ENCODE measurements at places on chromosomes 16 and 17.
A peak's percentile ranks its signal among the peaks of the same experiment; 100 is the strongest.

DNA sequence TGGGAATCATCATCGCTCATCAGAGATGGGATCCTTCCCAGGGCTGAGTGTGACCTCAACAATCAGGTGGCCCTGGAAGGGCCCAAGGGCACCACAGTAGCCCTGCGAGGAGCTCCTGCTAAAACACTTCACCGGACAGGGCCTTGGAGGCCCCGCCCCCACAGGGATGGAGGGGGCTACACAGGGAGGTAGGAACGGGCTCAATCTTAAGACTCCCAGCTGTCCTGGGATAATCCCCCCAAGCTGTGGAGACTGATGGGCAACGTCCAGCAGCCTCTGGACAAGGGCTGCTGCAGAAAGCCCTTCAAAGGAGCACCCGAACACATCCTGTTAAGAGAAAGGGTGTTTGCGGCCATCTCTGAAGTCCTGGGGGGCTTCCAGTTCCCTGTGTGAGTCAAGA lies 60.4 kb downstream of the ZNF423 start:
- no peak for DNase-seq

GRCh38 chr17:2309338-2310154 lies 5.8 kb downstream of the SRR start:
- DNase-seq: no peak

DNA sequence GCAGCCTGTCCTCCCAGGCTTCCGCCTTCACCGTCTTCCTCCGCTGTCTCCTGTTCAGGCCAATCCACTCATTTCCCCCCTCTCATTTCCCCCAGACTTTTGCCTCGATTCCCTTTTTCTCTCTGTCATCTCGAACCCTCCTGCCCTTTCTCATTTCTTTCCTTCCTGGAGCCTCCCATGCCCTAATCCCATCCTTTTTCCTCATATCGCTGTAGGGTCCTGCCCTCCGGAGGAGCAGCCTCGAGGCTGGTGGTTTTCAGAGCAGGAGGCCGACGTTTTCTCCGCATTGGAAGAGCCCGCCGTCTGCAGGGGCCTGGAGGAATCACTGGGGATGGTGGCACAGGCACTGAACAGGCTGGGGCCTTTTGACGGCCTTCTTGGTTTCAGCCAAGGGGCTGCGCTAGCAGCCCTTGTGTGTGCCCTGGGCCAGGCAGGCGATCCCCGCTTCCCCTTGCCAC lies 597 bp downstream of the OVCA2 start:
- DNase-seq: no peak

GRCh38 chr17:77042476-77043231 lies 98.1 kb upstream of the SEC14L1 start:
- DNase-seq: no peak

DNA sequence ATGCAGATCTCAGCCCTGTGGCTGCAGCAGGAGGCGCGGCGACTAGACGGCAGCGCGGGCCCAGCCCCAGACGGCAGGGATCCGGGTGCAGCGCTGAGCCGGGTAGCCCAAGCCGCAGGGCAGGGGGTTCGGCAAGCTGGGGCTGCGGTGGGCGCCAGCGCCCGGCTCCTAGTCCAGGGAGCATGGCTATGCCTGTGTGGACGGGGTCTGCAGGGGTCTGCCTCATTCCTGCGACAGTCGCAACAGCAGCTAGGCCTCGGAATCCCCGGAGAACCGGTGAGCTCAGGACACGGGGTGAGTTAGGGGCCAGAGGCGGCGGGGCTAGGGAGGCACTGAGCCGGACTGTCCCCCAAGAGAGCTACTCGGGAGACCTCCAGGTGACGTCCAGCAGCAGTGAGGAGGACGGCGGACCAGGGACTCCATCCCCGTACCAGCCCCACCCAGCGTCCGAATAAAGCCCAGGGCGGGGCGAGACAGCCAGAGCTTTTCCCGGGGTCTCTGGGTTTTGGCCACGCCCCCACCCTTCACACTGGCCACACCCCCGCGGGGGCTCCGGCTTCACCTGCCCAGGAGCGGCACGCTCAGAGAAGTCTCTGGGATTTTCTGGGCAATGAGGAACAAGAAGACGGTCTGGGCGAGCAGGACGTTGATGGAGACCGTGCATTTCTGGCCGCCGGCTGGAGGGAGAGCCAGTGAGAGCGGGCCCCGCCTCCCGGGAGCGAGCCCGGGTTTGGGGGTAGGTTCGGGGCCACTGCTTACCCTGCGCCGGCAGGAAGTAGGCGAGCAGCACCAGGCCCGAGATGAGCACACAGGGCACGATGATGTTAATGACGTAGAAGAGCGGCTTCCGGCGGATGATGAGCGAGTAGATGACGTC lies 1.1 kb downstream of the C17orf107 start:
- peak; percentile 43 for DNase-seq

DNA sequence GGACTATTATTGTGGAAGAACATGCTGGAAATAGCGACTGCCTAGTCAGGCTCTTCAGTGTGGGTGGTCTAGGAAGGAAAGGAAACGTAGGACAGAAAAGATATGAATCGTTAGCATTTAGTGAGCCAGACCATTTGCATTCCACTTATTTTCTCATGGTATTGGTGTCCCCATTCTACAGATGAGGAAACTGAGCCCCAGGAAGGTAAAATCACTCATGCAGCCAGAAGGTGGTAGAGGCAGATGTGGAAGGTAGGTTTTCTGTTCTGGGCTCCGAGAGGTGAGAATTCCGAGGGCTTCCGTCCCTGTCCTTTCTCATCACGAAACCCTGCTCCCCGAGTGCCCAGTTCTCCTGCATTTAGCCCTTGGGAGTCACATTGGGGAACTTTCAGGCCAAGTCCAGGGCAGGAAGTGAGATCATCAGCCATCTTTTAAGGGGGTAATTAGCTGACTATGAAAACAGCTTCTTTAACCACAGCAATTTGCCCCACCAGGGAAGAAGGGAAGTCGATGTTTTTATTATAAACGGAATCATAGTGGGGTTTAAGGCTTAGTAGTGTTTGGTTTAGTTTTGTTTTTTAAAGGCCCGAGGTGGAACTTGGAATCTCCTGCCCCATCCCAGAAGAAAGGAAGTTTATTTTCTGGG lies 110.7 kb upstream of the IRX3 start:
- DNase-seq: no peak

- no peak for DNase-seq
These were observed 392.8 kb downstream of the KCNJ2 start for GRCh38 chr17:70562137-70562536.

- no peak for DNase-seq
These were observed 77.0 kb downstream of the ZNF778 start for GRCh38 chr16:89294486-89294885.

DNA sequence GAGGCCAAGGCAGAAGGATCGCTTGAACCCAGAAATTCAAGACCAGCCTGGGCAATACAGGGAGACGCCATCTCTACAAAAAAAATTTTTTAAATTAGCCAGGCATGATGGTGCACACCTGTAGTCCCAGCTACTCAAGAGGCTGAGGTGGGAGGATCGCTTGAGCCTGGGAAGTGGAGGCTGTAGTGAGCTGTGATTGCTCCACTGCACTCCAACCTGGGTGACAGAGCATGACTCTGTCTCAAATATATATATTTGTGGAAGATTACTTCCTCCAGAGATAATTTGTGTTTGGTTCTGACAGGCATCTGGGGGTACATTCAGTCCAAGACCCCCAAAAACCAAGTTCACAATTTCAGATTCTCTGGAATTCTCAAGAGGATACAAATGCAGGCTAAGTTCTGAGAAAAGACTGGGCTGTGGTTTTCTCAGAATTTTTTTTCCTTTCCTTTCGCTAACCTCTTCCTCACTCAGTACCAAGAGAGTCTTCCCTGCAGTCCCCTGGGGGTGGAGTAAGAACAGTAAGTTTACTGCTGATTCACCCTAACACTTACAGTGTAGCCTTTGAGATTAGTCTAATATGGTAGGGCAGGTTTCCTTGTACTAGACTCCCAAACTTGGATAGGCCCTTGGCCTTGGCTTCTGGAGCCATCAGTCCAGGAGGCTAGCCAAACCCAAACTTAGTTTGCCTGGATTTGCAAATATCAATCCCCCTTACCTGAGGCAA lies 15.1 kb downstream of the GSDMB start:
- DNase-seq: no peak

DNA sequence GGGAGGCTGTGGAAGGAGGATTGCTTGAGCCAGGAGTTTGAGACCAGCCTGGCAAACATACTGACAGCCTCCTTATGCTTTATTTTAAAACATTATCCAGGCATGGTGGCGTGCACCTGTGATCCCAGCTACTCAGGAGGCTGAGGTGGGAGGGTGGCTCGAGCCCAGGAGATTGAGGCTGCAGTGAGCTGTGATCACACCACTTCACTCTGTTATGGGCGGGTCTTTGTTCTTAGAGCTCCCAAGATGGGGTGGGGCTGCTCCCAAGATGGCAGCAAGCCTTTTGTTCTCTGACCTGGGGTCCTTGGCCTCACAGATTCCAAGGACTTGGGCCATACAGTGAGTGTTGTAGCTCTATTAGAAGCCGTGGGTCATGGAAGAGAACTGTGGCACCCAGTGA lies 26.1 kb upstream of the ST6GALNAC2 start:
- no peak for DNase-seq

DNA sequence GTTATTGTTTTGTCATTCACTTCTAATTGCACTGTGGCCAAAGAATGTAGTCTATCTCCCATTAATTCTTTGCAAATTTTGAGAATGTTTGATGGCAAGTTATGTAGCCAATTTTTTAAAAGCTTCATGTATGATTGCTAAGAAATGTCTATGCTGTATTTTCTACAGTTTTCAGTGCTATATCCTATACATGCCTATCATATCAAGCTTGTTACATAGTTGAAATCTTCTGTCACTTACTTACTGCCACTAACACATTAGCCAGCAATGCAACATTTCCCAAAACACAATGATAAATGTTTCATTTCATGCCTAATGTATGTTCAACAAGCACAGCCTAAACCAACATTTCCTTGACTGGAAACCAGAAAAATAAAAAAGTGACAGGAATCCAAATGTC lies 292.4 kb upstream of the AXIN2 start:
- no peak for DNase-seq

GRCh38 chr17:17056156-17056539 lies 13.9 kb downstream of the MPRIP start:
- DNase-seq: no peak

DNA sequence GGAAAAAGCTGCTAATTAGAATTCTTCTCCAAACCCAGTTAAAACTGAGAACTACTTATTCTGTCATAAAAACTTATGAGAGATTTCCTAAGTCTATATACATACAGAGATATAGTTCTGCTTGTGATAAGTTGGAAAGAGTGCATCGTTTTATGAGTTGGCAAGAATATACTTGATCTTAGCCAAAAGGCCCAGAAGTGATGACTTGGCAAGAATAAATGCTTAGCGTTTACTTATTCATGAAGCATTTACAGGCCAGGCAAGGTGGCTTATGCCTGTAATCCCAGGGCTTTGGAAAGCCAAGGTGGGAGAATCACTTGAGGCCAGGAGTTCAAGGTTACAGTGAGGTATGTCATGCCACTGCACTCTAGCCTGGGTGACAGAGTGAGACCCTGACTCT lies 81.7 kb downstream of the CYB561 start:
- DNase-seq: no peak

GRCh38 chr17:72642720-72643119 lies 449.8 kb downstream of the SLC39A11 start:
- no peak for DNase-seq

DNA sequence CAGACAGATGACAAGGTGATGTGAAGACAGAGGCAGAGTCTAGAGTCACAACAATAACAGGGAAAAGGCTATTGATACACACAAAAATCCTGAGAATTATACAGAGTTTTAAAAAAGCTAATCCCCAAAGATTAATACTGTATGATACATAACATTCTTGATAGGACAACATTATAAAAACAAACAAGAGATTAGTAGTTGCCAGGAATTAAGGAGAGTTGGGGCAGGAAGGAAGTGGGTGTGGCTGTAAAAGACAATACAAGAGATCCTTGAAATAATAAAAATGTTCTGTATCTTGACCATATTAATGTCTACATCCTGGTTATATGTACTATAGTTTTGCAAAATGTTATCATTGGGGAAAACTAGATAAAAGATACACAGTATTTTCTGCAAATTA lies 309.5 kb upstream of the PMFBP1 start:
- no peak for DNase-seq

GRCh38 chr17:10870336-10871050 lies 32.6 kb upstream of the PIRT start:
- DNase-seq: no peak

DNA sequence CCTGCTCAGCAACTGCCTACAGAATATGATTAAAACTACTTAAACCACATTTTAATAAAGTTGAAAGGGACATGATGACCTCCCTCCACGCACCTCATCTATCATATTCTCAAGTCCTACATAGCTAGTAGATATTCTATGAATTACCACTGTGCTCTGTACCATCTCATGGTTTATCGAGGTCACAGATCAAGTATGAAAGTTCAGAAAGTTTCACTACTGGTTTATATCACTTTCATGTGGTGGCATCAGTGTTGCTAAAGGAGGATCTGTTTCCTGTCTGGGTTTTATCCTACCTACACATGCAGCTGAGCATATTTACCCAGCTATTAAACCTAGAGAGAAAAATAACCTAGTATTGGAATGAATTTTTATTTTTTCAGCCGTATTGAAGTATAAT lies 214.9 kb upstream of the MON1B start:
- no peak for DNase-seq

DNA sequence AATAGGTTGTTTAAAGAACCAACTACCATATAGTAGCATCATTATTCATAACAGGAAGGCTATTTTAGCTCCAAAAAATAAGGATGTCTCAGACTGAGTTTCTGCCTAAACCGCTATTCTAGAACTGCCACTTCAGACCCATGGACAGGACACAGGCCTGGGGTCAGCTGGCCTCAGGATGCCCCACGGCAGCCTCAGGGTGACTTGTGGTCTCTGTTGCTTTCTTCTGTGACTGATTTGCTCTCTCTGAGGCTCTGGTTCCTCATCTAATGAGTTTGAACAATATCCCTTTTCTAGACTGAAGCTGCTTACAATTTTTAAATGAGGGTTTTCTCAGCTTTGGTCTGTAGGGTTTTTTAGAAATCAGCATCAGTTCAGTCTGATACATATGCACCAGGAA lies 31.8 kb upstream of the IRF8 start:
- no peak for DNase-seq

DNA sequence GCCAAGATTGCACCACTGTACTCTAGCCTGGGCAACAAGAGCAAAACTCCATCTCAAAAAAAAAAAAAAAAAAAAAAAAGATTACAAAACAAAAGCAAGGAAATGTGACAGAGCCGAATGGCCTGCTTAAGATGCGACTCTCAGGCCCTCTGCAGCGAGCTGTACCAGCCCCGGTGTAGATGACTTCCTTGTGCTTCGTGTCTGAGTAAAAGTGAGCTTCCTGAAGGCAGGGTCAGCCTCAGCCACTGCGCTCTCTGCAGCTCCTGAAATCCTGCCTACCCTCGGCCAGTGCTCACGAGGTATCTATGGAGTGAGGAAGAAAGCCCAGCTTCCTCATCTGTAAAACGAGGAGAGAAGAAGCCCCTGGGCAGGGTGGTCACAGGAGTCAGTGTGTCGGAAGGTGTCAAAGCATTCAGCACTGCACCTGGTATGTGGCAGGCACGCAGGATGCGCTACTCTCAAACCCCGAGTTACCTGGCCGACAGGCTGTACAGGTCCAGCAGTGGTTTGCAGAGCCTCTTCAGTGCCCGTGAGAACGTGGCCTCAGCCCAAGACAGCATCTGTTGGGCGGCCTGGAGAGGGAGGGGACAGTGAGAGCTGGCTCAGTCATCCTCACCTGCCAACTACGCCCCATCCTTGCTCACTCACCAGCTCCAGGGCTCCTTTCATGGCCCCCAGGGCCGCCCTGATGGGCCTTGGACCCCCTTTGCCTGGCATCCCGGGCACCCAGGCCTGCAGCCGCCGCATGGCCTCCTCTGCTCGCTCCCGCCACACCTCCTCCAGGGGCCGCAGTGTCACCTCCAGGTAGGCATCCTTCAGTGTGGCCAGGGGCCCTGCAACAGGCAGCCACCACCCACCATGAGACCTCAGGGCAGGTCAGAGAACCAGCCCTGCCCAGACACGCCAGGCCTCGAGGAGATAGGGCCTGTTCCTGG lies 44.6 kb downstream of the RMI2 start:
- DNase-seq: no peak
